CD4-positive, alpha-beta memory T cell (primary cell): ENCODE measurements at places on chromosomes 11 and 22.

DNA sequence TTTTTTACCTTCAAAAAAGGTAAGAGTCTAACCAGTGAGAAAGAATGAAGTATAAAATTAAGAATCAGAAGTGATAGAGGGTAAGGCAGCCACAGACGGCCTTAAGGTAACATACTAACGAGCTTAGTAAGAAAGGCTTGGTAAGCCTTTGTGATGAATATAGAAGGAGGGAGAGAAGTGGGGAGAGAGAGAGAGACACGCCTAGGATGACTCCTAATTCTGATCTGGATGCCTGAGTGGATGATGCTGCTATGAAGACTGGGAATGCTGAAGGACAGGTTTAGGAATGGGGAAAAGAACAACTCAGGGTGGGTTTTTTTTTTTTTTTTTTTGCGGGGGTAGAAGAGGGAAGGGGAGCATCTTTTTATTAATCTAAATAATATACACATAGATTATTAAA is 4.8 kb downstream of the FBXO3 start:
- DNase-seq: no peak

- peak; percentile 41 for DNase-seq
Measured at GRCh38 chr22:30947816-30948454, 20.6 kb downstream of the MORC2 start.

DNA sequence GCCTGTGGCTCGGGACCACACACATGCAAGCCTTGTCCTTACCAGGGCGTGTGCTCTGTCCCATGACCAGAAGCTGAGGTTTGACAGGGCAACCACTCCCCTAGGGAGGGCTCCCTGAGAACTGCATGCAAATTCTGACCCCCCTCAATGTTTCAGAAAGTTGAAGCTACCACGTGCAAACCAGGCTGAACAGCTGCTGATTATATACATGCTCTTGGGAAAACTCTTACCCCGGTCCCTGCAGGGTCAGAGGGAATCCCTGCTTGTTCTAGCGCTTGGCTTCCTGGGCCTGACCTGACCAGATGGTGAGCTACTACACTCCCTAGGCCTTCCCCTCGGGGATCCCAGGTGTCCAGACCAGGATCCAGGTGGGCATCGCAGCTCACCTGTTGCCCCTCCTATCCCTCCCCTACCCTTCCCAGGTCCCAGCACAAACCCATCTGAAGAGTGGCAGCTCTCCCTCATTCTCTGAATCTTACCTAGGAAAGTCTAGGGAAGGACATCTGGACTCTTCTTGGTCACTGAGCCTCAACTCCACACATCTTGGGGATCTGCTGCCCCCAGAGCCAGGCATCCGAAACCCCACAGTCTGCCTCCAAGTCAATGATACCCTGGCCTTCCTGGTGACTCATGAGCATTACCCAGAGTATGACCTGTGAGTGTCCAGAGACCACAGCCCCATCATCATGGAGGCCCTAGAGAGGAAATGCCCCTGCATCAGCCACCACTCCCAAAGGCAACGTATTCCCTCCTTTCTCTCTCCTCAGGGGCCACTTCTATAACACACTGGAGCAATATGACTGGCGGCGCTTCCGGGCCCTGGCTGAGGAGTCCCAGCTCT is 61.5 kb downstream of the BTG4 start:
- DNase-seq: no peak

- DNase-seq: peak; percentile 14
Measured at GRCh38 chr22:36808721-36809344, 8.0 kb downstream of the PVALB start.

DNA sequence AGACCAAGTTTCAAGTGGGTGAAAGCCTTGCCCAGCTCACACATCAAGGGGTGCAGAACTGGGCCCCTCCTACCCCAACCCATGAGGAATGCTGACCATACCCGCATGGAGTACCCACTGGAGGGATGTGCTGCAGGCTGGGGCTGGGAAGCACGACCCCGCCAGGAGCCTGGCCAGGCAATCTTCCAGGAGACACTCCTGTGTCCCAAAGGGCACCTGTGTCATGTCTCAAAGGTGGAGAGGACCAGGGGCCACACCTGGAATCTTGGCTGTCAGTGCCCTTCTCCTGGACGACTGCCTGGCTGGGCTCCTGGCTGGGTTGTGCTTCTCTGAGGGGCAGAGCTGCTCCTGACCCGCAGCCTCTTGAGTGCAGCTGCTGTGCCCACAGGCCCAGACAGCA is 6.7 kb downstream of the ARAP1 start:
- DNase-seq: no peak

DNA sequence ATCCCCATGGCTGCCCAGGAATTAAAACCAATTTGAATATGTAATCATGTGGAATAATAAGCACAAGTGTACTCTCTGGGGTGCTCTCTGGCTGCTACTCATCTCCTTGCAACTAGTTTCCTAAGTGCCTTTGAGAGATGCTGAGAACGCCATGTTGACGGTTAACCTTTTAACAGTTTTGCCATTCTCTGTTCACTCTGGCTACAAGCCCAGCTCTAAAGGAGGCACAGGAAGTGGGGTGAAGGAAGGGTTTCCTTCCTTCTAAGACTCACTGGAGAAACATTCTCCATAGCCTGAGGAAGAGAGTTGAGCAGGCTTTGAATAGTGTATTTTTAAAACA is 122.0 kb upstream of the ZC3H12C start:
- no peak for DNase-seq

- DNase-seq: no peak
Measured at GRCh38 chr11:65047581-65048422, 6.8 kb downstream of the SAC3D1 start.

GRCh38 chr11:67482275-67482826 is 475 bp upstream of the AIP start:
- no peak for DNase-seq

DNA sequence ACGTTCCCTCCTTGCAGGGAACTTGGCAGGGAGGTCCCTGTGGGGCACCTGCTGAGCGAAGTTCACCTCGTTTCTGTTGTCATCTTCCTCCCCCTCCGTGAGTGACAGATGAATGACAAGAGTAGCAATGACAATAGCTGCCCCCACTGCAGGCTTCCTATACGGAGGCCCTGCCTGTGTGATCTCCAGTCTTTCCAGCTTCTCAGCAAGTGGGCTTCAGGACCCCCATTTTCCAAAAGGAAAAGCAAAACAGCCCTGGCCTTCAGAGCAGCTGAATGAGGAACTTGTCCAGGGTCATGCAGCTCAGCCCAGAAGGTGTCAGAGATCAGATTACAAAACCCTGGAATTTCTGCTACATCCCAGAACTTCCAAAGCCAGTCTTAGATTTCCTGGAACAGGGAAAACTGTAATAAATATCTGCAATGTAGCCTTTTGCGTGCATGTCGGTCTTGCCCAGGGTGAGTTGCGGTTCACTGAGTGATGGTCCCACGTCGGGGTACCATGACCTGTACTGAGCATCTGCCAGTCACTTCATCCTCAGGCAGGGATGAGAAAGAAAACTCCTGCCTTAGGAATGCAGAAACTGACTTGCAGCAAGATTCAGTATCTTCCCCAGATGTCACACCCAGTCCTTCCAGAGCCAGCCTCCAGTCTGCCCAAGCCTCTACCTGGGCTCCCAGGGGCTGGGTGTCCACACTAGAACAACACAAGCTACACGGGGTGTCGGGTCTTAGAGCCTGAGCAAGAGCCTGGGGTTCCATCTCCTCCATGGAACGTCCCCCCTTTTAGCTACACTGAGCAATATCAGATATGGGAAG is 1457.0 kb downstream of the BRD1 start:
- no peak for DNase-seq

DNA sequence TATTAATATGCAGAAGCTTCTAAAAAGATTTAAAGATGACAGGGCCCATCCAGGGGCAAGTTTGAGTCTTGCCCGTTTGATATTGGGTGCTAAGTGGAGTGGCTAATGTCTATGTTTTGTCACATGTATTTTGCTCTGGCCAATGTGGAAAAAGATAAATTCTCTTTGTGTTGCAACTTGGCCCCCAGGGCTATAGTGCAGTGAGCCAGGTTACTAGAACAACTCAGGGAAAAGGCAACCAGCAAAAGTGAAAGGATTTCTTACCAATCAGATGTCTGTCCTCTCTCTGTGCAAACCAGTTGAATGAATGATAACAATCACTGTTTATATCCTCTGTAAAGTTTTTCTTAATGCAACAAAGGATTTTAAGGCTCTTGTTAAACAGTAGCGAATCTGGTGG is 4.6 kb upstream of the CLNS1A start:
- no peak for DNase-seq

DNA sequence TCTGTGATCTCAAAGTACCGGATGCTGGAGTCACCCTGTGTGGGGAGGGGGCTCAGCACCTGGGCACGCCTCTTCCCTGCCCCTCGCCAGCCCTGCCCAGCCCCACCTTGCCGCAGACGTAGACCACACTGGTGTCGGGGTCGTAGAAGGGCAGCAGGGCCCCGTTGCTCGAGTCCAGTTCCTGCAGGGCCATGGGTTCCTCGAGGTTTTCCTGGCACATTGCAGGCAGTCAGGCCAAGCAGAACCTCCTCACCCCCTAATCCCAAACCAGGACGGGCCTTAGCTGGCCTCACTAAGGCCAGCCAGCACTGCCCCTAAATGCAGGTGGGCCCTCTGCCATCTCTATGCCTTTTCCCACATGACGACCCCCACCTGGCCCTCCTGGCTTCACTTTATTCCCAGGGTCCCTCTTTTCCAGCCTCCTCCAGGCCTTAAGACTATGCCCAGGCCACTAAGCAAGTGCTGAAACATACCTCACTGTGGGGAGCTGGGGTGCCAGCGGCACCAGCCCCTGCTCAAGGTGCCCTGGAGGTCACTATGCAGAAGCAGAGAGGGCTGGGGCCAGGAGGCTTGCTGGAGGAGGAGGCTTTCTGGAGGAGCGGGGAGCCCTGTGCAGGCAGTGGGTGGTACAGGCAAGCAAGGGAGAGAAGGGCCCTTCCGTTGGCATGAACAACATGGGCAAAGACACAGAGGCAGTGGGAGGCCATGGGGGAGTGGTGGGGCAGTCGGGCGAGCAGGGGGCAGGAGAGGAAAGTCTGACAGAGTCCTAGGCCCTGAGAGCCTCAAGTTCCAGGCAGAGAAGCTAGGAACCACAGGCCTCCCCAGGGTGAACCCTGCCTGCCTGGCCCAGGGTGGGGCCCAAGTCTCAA is 2.8 kb downstream of the CORO1B start:
- no peak for DNase-seq

DNA sequence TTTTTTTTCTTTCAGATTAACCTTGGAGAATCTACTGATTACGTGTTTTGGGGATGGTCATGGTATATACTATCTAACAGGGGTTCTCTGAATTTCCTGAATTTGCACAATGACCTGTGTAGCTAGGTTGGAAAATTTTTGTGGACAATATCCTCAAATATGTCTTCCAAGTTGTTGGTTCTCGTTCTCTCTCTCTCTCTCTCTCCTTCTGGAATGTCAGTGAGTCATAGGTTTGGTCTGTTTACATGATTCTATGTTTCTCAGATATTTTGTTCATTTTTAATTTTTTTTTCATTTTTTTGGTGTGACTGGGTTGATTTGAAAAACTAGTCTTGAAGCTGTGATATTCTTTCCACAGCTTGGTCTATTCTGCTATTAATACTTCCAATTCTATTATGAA is 604.0 kb upstream of the ANO3 start:
- DNase-seq: no peak

- DNase-seq: no peak
Measured at GRCh38 chr11:119175493-119176077, 7.1 kb downstream of the NLRX1 start.

DNA sequence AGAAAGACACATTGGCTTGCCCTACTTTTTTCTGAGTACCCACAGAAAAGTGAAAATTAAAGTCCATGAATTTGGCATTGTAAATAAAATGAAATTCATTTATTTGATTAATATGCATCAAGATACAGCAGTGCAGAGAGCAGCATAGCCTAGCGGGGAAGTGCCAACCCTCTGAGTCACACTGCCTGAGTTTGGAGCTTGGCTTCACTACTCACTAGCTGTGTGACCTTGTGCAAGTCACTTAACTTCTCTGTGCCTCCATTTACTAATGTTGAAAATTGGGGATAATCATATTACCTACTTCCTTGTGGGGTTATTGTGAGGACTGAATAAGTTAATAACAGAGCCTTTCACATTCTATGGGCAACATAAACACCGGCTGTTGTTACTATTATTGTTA is 111.5 kb upstream of the CSNK2A3 start:
- DNase-seq: no peak
